ENCODE measurements at places on chromosomes 5 and 9.

DNA sequence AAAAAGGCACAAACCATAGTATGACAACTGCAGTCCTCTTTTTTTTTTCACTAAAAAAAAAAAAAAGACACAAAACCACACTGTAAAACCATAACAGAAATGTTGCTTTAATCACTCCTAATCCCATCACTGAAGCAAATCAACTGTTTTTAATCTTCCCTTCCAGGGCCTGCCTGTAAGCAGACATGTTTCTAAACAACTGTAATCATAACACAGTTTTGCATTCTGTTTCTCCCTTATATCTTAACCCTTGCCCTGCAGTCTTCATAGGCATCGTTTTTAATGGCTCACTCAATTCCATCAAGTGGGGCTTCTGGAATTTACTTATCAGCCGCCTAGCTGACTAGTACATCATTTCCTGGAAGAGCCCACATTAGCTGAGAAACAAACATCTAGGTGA is 111.0 kb upstream of the SLC25A48 start:
- no peak for DNase-seq

GRCh38 chr9:120882935-120883607 is 6.1 kb upstream of the PHF19 start:
- DNase-seq = no peak

- peak; percentile 38 for DNase-seq
These were observed 77.3 kb downstream of the UBE2QL1 start for GRCh38 chr5:6525910-6526309.

GRCh38 chr5:43017428-43017815 is 22.7 kb downstream of the ANXA2R start:
- DNase-seq = peak; percentile 67

DNA sequence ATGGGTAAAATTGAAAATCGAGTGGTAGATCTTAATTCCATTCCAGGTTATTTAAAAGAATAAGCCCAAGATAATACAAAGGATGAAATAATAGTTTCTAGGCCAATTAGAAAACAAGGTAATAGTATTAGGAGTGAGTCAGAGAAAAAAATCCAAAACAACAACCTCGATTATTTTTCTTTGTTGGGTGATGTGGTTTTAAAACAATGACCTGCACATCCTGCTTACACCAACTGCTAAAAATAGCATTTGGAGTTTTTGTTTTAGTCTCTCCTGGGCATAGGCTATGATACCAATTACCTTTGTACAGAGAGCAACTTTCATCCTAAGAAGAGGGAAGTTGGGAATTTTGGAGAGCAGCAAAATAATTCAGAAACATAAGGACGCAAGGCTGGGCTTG is 101.7 kb upstream of the MYO10 start:
- DNase-seq = no peak

DNA sequence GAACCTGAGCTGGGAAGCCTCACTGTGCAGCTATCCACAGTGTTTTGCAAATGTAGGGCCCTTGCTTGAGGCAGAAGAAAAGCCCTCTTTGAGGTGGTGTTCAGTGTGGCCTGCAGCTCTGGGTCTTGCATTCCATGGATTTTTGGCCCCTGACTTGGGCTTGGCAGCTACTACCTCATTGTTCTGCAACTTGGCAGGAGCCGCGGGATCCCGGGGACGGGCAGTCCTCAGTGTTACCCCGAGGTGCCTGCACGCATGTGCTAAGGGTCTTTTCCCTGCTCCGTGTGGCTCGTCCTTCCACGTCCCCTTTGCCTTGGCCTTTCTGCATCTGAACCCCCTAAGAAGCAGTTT is 39.8 kb downstream of the NEK6 start:
- no peak for DNase-seq

DNA sequence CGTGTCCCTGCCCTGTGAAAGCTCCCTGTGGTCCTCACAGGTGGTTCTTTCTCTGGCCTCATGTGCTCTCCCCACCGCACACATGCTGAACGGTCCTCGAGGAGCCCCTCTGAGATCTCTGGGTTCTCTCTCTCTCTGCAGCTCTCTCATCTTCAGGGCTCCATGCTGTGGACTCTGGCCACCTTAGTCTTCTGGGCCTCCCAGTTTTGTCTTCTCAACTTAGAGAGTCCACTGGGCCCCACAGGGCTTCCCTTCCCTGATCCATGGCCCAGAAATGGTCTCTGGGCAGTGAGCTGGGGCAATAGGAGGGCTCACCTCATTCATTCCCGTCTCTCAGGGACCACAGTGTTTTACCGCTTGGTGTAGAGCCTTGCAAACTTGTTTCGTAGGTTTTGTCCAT is 26.4 kb downstream of the FGD3 start:
- DNase-seq = no peak

All from OCI-M1 (cell line).